ENCODE measurements at places on chromosomes 6 and 20. TPM values are rescaled to one million over a fixed set of nuclear protein-coding genes. Genes with fewer than 3 reads are reported as not detected.

- peaks cover 38% of the 10 kb centered on the region for H3K4me1 ChIP-seq
- H3K36me3 ChIP-seq, result peaks cover 37% of the 10 kb centered on the region
- DNase-seq, result no peak
- peaks cover 3% of the 10 kb centered on the region for H3K27me3 ChIP-seq
- H3K4me3 ChIP-seq, result peak overlapping the region; percentile 98
Measured at GRCh38 chr6:30741063-30741779, 1.3 kb downstream of the FLOT1 start.

DNA sequence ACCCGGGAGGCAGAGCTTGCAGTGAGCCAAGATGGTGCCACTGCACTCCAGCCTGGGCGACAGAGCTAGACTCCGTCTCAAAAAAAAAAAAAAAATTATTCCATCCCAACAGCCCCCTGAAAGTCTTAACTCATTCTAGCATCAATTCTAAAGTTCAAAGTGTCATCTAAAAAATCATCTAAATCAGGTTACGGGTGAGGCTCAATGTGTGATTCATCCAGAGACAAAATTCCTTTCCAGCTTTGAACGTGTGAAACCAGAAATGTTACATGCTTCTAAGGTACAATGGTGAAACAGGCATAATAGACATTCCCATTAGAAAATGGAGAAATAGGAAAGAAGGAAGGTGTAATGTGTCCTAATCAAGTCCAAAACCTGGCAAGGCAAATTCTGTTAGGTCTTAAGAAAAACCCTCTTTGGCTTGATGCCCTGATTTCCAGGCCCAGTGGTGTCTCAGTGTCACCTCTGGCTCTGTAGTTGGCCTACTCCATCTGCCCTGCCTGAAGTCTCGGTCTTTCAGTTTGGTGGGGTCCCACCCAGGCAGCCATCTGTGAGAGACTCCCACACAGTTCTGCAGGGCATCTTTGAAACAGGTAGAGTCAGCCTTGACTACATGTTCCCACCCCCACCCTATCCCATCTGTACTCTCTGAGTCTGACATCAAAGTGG lies 43.5 kb downstream of the HFE start:
- no peak overlapping the region for H3K4me3 ChIP-seq
- DNase-seq, result no peak
- H3K4me1 ChIP-seq, result peaks cover 13% of the 10 kb centered on the region
- H3K27me3 ChIP-seq, result peaks cover 4% of the 10 kb centered on the region
- H3K36me3 ChIP-seq, result no peaks in the 10 kb centered on the region
- H3K27ac ChIP-seq, result no peak overlapping the region

DNA sequence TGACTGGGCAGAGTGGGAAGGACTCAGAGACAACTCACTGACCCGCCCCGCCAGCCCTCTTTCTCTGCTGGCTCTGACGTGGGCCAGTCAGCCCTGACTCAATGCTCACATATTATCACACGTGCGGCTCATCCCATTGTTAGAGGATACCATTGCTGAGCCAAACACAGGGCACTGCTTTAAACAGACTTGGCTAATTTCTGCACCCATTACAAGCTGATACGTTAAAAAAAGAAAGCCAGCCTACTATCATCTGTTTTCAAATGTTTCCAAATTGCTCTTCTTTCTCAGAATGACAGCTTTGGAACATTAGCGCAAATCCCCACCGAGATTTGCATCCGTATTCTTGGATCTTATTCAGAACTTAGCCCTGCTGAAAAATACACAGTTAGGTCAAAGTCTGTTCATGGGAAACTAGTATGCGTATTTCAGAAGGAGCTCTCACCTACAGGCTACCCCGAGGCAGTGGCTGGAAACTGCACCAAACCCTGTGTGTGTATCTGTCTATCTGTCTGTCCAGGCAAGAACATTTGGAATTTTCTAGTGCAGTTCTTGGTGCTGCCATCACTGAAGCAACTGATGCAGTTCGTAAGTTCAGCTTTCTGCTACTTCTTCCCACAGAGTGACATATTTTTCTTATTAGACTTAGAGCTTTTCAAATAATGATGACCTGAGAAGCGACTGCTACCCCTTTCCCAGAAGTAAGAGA lies 32.8 kb downstream of the RAMACL start:
- no peak overlapping the region for H3K4me3 ChIP-seq
- DNase-seq, result no peak
- no peaks in the 10 kb centered on the region for H3K36me3 ChIP-seq

DNA sequence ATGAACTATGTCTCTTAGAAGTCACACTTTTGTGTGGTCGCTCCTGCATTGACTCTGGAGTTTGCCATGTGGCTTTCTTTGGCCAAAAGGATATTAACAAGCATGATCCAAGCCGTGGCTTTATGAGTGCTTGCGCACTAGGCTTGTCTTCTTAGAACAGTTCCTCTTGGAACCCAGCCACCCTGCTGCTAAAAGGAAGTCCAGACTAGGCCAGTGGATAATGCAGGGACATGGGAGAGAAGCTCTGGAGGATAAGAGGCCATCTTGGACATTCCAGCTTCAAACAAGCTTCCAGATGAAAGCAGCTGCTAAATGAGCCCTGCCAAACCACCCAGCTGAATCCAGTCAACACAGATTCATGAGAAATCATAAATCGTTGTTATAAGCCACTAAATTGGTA lies 346.4 kb downstream of the CDC5L start:
- no peak overlapping the region for H3K27ac ChIP-seq
- DNase-seq, result no peak
- peaks cover 16% of the 10 kb centered on the region for H3K4me1 ChIP-seq

DNA sequence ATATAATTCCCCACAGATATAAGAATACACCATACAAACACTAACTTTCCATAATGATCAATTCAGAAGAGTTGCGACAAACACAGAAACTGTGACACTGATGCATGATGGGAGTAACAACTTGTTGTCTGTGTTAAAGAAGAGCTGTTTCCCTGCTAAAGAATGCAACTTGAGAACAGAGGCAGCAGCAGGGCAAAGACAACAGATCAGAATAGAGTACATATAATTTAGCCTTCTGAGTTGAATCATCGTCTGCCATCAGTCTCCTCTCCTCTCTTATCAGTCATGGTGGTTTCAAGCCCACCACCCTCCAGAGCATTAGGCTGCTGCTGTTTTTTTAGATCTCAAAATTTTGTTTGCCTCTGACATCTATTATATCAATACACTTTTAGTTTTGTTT lies 280.4 kb downstream of the UBE3D start:
- H3K27me3 ChIP-seq, result no peaks in the 10 kb centered on the region
- H3K36me3 ChIP-seq, result no peaks in the 10 kb centered on the region
- no peak for DNase-seq
- no peak overlapping the region for H3K27ac ChIP-seq
- H3K4me1 ChIP-seq, result no peaks in the 10 kb centered on the region
- H3K4me3 ChIP-seq, result no peak overlapping the region

DNA sequence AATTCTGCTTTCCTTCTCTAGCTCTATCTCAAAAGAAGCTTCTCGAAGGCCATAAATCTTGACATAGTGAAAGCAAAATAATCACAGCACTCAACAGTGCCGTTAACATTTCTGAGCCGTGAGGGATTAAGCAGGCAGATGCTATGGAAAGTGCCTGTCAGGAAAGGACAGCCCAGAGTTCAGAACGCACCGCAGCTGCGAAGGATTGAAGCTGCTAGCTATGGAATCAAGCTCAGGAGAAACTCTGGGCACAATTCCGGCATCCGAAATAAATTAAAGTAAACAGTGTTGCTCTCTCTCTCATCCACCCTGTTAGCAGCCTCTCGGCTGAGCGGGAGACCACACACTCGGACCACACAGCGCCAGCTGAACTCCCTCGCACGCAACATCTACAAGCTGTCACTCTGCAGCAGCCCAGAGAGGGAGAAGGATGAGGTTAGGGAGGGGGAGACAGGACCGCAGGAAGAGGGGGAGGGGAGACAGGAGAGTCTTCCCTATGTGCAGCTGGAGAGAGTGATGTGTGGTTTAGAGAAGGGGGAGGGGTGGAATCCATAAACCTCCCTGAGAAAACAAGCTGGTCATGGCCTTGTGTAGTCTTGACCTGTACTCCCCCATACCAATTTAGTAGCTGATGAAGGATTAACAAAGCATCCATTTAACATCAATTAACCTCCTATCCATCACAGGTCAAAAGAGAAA lies 9.0 kb downstream of the EXOC2 start:
- no peaks in the 10 kb centered on the region for H3K36me3 ChIP-seq
- H3K27me3 ChIP-seq, result no peaks in the 10 kb centered on the region
- DNase-seq, result peak; percentile 33
- peak overlapping the region; percentile 39 for H3K27ac ChIP-seq

DNA sequence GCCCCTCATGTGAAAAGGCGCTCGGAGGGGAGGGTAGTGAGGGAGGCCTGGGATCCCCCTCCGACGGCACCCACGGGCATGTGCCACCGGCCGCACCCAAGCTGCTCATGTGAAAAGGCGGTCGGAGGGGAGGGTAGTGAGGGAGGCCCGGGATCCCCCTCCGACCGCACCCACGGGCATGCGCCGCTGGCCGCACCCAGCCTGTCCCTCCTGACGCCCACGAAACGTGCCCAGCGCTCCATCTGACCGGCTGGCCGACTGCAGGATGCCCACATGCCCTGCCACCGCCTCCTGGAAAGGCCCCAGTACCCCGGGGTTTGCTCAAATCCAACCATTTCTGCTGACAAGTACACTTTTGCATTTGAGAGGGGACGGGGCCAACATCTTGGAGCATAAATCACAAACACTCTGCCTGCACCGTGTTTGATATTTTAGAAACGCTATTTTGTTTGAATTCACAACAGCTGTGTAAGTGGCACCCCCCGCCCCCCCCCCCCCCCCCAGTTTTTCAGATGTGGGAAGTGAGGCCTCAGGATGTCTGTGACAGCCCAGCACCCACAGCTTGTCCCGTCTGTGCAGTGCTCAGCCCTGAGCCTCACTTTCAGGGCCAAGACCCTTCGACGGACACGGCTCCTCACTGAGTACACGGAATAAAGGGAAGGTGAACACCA lies 34.1 kb downstream of the SLC2A4RG start:
- peaks cover 11% of the 10 kb centered on the region for H3K27me3 ChIP-seq
- DNase-seq, result no peak
- peak overlapping the region; percentile 39 for H3K27ac ChIP-seq
- H3K4me1 ChIP-seq, result peaks cover 9% of the 10 kb centered on the region
- H3K36me3 ChIP-seq, result peaks cover 19% of the 10 kb centered on the region

DNA sequence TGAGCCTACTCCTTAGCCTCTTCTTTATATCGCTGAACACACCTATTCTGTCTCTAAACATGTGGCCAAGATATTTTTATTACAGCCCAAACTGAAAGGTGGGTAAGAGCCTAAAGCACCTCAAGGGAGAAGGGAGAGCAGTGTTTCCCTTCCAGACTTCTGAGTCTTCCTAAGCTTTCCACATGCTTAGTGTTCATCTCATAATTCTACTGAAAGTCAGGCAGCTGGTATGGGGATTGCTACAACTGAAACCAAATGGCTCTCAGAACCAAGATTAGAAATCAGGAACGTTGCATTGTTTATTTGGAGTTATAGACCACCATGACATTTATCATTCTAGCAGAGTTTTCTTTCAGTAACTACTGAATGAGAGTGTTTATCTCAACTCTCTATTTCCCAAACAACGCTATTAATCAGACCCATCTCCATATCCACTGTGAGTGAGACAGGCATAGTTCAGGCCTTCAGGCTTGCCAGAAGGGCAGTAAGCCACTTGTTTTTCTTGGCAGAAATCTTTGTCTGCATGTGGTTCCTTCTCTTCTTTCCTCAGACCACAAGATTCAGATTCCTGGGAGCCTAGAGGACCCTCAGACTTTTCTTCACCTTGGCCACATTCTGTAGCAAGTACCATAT lies 22.8 kb downstream of the VGLL2 start:
- peaks cover 2% of the 10 kb centered on the region for H3K27me3 ChIP-seq
- no peak overlapping the region for H3K27ac ChIP-seq
- no peaks in the 10 kb centered on the region for H3K4me1 ChIP-seq
- no peak for DNase-seq

GRCh38 chr6:1851681-1852456 lies 242.2 kb downstream of the FOXC1 start:
- H3K4me1 ChIP-seq, result peaks cover 8% of the 10 kb centered on the region
- H3K27me3 ChIP-seq, result no peaks in the 10 kb centered on the region
- H3K4me3 ChIP-seq, result no peak overlapping the region
- no peak overlapping the region for H3K27ac ChIP-seq
- H3K36me3 ChIP-seq, result no peaks in the 10 kb centered on the region

DNA sequence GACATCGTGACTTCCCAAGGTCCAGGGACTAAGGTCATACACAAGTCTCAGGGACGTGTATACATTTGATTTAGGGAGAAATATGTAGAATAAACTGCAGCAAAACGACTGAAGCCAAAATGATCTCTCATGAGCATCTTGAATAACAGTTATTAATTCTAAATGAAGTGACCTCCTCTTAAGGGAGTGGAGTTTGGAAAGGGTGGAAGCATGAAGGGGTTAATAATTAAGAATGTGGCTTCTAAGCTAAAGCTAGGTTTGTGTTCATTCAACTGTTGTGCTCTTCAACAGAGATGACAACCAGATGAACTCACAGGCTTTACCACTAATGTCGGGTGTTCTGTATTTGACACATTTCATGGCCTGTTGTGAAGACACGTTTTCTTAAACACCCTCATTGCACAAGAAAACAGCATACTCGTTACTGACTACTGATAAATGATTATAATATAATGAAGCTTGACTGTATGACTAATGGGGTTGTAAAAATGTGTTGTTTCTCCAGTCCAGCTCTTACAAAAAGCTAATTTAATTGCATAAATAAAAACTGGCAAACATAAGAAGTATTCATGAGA lies 1.5 kb downstream of the PPP1R14C start:
- no peak overlapping the region for H3K27ac ChIP-seq
- H3K27me3 ChIP-seq, result peaks cover 9% of the 10 kb centered on the region
- DNase-seq, result no peak
- peak overlapping the region; percentile 90 for H3K4me3 ChIP-seq
- H3K36me3 ChIP-seq, result no peaks in the 10 kb centered on the region

DNA sequence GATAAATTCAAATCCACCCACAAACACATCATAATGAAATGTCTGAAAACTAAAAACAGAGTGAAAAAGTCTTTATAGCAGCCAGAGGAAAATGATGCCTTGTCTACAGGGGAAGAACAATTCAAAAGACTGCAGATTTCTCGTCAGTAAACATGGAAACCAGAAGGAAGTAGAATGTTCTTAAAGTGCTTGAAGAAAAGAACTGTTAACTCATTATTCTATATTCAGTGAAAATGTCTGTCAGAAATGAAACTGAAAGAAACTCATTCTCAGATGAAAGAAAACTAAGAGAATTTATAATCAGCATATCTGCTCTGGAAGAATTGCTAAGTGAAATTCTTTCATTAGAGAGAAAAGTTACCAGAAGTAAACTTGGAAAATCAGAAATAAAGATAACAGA lies 416.1 kb downstream of the TBC1D32 start:
- H3K27me3 ChIP-seq, result no peaks in the 10 kb centered on the region
- H3K4me1 ChIP-seq, result no peaks in the 10 kb centered on the region
- no peaks in the 10 kb centered on the region for H3K36me3 ChIP-seq

C4B gene
- total RNA-seq, result 4.6 TPM

MCHR2 gene
- total RNA-seq, result not detected

CD93 gene
- 139 TPM for total RNA-seq

Data from endothelial cell (in vitro differentiated cells).